Mammary epithelial cell (primary cell): ENCODE measurements at places on chromosomes 16 and 17.

- no peak for DNase-seq
Observed at GRCh38 chr17:65930140-65930730, 261.7 kb downstream of the CEP112 start.

GRCh38 chr16:30535106-30535776 lies 583 bp upstream of the ZNF747 start:
- no peak for DNase-seq

GRCh38 chr16:23302045-23302956 lies at the start of gene SCNN1B:
Gene SCNN1B (plus strand): TSS chr16:23302302. CDS start chr16:23348600, 46,298 bp downstream.
- no peak for DNase-seq

DNA sequence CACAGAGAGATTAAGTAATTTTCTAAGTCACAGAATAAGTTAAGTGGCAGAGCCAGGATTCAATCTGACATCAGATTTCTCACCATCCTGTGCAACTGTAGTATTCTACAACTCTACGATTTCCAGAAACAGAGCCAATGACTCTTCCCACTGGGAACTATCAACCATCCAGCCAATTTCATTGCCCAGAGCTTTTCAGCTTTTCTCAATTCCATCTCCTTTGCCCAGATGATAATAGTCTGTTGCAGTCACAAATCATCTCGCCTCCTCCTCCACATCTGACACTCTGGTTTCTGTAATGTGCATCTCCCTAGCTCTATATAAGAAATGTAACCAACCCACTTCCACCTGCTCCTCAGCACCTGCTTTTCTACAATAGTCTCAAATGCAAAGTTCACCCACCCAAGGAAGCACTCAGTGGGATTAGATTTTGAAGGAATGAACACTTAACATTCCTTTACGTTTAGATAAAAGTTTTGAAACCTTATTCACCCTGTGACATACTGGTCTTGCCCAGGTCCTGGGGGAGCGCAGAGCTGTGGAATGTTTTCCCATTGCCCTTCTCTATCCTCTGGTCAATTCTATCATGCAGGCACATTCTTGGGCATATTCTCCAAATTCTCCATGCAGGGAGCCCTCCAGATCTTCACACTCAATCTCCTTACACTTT lies 167.8 kb upstream of the ASIC2 start:
- DNase-seq, result no peak

DNA sequence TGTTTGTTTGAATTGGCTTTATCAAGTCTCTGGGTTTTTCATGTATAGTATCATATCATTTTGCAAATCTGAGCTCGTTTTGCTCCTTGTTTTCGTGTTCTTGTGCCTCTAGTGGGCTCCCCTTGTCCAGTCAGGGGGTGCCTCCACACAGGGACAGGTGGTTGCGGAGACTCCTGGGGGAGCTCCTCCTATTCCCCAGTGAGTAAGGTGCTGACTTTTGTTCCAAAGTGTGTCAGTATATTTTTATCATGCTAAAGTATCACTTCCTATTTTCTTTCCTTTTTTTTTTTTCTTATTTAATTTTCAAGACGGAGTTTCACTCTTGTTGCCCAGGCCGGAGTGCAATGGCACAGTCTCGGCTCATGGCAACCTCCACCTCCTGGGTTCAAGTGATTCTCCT lies 30.3 kb upstream of the IL17C start:
- DNase-seq, result no peak
